ENCODE measurements at places on chromosomes 6 and 20. TPM values are rescaled to one million over a fixed set of nuclear protein-coding genes. Genes with fewer than 3 reads are reported as not detected.

- DNase-seq = no peak
Observed at GRCh38 chr6:87498048-87498447, 25.3 kb downstream of the SLC35A1 start.

DNA sequence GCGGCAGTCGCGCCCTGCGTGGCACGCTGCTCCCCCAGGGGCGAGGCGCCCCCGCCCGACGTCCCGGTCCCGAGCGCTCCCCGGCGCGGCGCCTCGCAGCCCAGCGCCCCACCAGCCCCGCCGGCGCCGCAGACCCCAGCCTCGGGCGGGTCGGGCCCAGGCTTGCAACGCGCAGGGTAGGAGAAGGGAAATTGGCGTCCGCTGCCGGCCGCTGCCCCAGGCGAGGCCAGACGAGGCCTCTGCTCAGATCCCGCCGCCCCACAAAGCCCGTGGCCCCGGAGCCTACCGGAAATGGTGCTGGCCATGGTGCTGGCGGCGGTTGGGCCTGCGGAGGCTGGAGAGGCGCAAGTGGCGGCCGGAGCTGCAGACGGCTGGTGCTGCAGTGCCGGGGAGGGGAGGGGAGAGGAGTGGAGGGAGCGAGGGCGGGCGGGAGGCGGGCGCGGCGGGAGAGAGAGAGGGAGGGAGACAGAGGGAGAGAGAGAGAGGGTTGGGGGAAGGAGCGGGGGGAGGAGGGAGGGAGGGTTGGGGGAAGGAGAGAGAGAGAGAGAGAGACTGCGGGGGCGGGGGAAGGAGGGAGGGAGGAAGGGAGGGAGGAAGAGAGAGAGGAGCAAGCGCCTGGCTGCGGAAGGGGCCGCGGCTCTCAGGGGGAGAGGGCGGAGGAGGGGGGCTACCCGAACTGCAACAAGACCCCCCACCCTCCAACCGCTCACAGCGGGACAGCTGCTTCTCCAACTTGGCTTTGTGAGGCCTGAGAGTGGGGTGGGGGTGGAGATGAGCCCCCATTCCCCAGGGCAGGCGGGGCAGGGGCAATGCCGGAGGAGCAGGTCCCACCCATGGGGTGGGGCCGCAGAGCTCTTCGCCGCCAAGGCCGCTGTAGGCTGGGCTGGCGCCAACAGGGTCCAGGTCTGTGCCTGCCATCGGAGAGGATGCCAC is at the start of gene STMN3:
STMN3 (minus strand) TSS at position 384 of the 933 bp plus-strand sequence; CDS start at position 305, 79 bp downstream.
- DNase-seq = peak; percentile 81

DNA sequence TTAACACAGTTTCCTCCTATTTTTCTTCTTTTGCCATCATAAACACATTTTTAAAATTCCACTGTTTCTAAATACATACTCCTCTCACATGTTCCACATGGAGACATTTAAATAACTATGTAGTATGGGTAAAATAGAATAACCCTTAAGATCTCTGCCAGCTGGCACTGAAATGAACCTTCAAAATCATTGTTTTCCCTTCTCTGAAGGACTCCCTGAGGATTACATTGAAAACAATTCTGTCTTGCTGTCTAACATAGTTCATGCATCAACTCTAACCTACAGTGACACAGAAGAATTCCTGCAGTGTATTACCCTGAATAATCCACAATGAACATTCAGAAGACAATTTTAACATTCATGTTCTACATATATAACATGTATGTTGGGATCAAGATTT is 1361.8 kb upstream of the CITED2 start:
- DNase-seq = no peak

The CCN6 gene
- not detected for total RNA-seq

- DNase-seq = no peak
Observed at GRCh38 chr6:321536-322258, 29.4 kb downstream of the DUSP22 start.

The DACT2 gene
- 2.0 TPM for total RNA-seq

DNA sequence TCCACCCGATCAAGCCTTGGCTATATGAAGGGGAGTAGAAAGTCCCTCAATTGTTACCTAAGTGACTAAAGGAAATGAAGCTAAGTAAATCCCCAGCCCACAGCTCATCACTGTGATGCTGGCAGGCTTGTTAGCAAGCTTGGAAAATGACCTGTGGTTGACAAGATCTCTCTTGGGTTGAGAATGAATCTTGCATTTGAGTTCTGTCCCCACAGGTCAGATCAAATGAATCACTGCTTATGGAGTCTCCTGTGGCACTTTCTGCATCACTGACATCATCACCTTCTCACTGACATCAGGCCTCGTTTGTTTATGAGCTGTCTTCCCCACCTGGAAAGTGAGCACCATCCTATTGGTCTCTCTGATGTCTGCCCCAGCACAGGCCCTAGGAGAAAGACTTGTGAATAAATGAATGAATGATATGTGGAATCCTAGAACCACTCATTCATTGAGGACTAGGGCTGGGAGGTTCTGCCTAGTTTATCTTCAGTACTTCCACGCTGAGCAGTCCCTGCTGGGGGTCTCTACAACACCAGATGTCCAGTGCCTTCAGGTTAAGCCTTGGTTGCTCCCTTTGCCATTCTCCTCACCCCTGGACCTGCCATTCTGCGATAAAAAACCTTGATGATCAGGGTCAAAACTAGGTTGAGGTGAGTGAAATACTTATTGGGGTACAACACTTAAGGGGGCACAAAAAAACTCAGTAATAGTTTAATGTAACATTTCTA is 318.4 kb upstream of the MOCS1 start:
- DNase-seq = no peak

DNA sequence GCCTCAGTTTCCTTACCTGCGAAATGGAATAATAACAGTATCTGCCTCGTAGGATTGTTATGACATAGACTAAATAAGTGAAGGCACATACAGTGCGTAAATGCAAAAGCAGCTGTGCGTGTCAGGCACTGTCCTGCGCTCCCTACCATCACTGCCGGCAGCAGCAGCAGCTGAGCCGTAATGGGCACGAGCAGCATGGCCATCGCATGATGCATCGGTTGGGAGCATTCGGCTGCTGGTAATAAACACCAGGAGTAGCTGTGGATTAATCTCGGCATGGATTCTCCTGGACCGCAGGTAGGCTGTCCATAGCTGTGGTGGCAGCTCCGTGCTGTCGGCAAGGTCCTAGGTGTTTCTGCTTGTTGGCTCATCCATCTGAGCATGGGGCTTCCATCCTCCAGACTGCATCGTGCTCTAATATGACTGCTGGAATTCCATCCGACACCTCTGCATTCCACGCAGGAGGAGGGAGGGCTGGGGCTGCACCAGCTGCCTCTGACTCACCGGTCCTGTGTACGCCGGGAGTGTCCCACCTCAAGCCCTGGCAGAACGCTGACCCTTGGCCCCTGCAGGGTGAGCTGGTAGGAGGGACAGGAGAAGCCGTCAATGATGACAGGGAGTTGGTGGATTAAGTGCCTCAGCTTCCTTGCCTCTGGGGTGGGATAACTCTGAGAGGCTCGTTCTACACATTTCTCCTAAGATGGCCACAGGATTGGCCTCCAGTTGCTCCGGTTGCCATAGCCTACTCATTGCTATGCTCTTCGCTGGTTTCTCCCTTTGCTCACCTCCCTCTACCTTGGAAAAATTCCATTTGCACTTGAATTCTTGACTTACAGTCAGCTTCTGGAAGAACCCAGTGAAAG is 100.9 kb upstream of the PMEPA1 start:
- DNase-seq = no peak
